ENCODE measurements at places on chromosomes 12 and 14.

DNA sequence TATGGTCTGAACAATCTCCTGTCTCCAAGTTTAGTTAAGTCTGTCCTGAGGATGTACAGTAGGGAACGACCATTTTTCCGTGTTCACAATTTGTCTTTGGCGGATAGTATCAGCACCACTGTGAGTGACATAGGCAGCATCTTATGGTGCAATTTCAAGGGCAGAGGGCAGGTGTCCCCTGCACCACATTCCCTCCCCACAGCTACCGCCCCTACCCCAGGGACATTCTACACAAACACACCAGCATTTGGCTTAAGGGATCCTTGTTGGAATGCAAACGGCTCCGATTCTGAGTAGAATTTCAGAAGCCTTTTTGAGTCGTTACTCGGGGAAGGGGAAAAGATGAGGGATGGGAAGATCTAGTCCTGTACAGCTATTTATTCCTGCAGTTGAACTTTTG is 25.1 kb upstream of the DICER1 start:
- DNase-seq: no peak

- no peak for DNase-seq
Observed at GRCh38 chr14:80316441-80316840, 105.1 kb upstream of the DIO2 start.

- no peak for DNase-seq
Observed at GRCh38 chr12:55789893-55790292, 27.6 kb downstream of the SARNP start.

- DNase-seq: no peak
Observed at GRCh38 chr14:39087493-39087892, 15.5 kb downstream of the SEC23A start.

DNA sequence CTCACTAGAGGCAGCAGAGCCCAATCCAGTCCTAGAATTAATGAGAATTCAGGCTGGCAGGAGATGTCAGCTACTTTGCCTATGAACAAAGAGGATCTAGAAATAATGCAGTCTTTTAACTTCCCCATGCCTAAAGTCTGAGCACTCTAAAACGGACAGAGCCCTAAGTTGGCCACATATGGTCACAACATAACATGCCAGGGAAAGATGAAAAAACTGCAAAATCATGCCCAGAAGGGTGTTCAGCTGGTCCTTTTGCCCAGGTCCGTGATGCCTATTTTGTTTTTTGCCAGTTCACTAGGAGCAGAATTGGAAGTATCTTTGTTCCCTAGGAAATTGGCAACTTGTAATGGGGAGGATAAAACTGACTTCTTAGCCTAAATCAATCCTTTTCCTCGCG is 20.3 kb upstream of the LMNTD1 start:
- no peak for DNase-seq

- no peak for DNase-seq
Observed at GRCh38 chr12:90244232-90244631, 535.6 kb upstream of the ATP2B1 start.

- no peak for DNase-seq
Observed at GRCh38 chr14:72519543-72519942, 374.4 kb downstream of the DPF3 start.

GRCh38 chr12:28459481-28459880 is 269.2 kb downstream of the CCDC91 start:
- no peak for DNase-seq

- DNase-seq: no peak
Observed at GRCh38 chr14:23056956-23057756, at the start of gene CDH24. CDH24 (minus strand) TSS chr14:23057520; CDS start chr14:23055733, 1,787 bp downstream.

- DNase-seq: no peak
Observed at GRCh38 chr14:22908601-22909000, 10.3 kb downstream of the RBM23 start.

DNA sequence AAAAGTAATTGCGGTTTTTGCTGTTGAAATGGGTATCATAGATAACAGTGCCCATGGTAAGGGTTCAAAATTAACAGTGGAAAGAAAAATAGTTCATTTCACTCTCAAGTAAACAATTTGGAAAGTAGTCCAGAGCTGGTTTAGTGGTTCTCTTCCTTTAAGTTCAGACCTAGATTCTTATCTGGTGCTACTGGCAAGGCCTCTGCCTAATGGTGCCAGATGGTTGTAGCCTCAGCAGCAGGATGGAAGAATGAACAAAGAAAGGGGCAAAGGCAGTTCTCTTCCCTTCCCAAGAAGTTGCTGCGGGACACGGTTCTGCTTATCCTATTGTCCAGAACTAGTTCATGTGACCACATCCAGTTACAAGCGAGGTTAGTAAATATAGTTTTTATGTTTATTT is 10.5 kb downstream of the ARG2 start:
- no peak for DNase-seq

GRCh38 chr14:72613231-72613974 is 280.5 kb downstream of the DPF3 start:
- no peak for DNase-seq

DNA sequence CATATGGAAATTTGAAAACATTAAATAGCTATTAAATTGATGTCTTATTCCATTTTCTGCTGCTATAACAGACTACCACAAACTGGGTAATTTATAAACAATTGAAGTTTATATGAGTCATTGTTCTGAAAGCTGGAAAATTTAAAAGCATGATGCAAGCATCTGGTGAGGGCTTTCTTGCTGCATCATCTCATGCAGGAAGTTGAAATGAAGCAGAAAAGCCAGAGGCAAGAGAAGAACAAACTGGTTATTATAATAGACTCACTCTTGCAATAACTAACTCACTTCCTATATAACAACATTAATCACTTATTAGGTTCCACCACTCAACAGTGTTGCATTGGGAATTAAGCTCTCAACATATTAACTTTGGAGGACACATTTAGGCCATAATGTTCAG is 1277.4 kb downstream of the LRFN5 start:
- DNase-seq: peak; percentile 1

DNA sequence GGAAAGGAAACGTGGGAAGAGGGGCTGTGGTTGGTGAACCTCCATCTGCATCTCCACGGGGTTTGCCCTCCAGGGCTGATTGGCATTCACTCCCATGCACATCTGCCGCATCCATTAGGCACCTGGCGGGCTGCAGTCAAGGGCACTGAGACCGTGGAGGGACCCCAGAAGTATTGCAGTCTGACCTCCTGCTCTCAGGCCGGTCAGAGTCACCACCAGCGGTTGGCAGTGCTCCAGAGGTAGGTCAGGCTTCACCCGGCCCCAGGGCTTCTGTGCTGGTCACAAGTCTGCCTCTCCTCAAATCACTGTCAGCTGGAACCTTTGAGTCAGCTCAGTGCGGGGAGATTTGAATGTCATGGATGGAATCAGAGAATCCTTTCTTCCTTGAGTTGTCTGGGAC is 132.3 kb downstream of the PAPOLA start:
- DNase-seq: no peak

DNA sequence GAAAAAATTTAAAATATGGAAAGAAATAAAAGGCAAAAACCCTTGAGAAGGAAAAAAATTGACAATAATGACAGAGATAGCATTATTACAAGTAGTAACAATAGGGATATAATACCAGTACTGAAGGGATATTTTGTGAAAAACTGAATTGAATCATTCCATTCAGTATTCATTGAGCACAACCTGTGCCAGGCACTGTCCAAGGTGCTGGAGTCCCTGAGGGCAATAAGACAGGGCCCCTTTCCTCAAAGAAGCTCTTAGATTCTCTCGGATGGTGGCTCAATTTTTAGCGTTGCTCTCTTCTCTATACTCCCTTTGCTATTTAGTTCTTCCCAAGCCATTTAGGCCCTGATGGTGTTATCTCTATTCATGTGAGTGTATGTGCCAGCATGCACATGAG is 34.3 kb upstream of the GAS2L3 start:
- DNase-seq: no peak

- no peak for DNase-seq
Observed at GRCh38 chr14:103395244-103395643, 10.0 kb downstream of the MARK3 start.

DNA sequence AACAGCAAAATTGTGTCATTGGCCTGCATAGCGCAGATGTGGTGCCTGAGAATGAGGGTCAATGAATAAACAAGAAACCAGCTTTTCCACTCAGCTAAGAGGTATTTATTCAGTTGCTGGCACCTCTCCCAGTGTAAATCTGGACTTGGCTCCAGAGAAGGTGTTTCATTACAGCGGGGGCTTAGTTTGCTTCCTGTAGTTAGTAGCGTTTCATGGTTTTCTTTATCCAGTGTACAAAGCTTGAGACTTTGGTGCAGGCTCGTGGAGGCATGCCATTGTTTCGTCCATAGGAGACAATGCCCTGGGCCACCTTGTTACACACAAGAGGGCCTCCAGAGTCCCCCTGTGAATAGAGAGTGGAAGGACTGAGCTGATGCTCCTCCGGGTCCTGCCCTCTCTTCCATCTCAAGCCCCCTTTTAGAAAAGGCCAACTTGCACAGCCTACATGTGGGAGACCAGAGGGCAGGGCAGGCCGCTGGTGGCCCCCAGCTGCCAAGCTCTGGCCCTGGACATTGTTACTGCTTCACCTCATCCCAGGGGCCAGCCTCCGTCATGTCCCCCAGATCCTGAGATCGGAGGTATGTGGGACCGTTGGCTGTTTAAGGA is 3.0 kb downstream of the GZMB start:
- DNase-seq: no peak

GRCh38 chr12:4809449-4810218 is 89.4 kb downstream of the GALNT8 start:
- no peak for DNase-seq

GRCh38 chr12:118060301-118061010 is 523 bp downstream of the WSB2 start:
- DNase-seq: no peak

GRCh38 chr12:129901254-129901653 is 2.6 kb downstream of the TMEM132D start:
- DNase-seq: no peak

DNA sequence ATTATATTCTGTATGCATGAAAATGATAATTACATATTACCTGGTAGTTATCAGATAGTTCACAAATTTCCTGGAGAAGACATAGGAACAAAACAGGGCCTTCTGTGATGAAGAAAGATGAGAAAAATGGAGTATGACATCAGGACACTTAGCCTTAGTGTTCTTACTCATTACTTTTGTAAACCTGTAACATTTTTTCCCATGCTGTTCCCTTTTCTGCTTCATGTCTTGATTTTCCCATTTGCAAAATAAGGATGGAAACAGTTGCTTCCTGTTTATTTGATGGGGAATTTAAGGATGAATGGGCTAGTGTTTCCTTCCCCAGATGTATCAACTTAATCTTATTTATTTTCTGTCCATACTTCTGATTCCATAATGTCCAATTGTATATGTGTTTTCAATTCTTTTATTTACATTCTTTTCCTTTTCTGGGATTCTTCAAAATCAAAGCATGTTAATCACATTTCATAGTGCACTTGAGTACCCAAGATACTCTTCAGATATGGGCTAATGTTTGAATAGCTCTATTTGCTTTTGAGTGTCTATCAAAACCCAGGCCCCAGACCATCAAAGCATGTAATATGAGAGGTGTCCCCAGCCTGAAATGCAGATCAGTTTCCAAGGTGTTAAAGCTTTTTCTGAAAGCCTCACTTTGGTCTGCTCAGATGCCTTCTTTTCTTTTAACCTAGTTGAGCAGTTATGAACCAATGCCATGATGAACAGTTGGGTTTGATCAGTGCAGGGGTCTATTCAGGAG is 260.5 kb downstream of the RAD51B start:
- no peak for DNase-seq

DNA sequence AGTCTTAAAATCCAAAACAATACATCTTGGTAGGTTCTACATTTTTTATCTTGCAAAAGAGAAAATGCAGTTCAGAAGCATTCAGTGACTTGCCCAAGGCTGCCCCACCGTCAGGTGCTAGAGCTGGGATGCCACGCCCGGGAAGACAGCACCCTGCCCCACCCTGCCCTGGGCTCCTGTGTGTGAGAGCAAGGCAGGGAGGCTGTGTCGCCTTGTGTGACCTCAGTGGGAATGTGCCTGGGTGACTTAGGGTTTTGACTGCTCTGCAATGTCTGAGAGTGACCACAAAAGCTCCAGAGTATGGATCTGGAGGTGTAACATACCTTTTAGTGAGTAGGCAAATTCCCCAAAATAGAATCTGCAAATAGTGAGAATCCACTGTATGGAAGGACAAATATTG is 60.0 kb downstream of the AACS start:
- no peak for DNase-seq

GRCh38 chr12:107888789-107889188 is 114.3 kb downstream of the ASCL4 start:
- no peak for DNase-seq

- DNase-seq: no peak
Observed at GRCh38 chr14:36091096-36091495, 85.4 kb downstream of the PTCSC3 start.

GRCh38 chr14:22877000-22877501 is 5.5 kb downstream of the LRP10 start:
- no peak for DNase-seq

DNA sequence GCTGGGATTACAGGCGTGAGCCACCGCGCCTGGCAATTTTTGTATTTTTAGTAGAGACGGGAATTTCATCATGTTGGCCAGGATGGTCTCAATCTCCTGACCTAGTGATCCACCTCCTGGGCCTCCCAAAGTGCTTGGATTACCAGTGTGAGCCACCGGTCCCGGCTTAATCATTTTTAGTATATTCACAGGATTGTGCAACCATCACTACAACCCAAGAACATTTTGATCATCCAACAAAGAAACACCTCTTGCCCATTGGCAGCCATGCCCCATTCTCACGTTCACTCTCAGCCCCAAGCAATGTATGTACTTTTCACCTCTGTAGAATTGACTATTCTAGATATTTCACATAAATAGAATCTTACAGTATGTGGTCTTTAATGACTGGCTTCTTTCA is 19.9 kb downstream of the SP1 start:
- DNase-seq: no peak

- DNase-seq: no peak
Observed at GRCh38 chr14:46626876-46627275, 24.7 kb downstream of the RPL10L start.

DNA sequence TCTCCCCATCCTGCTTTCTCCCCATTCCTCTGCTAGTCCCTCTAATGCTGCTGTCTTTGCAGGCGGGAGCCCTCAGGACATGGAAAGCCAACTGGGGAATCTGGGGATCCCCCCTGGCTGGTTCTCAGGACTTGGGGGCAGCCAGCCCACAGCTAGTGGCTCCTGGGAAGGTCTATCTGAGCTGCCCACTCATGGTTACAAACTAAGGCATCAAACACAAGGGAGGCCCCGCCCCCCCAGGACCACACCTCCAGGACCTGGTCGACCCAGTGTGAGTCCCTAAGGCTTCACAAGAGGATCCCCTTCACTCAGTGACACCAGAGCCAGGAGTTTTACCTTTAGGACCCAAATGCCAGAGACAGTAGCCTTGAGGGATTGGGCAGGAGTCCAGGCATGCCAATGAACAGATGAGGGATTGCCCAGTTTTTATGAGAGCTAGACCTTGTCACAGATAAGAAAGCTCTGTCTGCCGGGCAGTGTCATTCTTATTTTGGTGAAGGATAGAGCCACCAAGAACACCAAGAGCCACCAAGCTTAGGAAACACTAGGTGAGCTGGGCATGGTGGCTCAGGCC is 8.0 kb upstream of the CPNE6 start:
- DNase-seq: no peak

GRCh38 chr12:101878243-101878821 is 952 bp downstream of the DRAM1 start:
- DNase-seq: no peak

GRCh38 chr12:4190366-4191063 is 83.0 kb upstream of the CCND2 start:
- DNase-seq: no peak
